HTR-8/SVneo (cell line): ENCODE measurements at places on chromosomes 5 and 9.

- no peak for DNase-seq
These were observed 977 bp downstream of the MGAT4B start for GRCh38 chr5:179805529-179806249.

DNA sequence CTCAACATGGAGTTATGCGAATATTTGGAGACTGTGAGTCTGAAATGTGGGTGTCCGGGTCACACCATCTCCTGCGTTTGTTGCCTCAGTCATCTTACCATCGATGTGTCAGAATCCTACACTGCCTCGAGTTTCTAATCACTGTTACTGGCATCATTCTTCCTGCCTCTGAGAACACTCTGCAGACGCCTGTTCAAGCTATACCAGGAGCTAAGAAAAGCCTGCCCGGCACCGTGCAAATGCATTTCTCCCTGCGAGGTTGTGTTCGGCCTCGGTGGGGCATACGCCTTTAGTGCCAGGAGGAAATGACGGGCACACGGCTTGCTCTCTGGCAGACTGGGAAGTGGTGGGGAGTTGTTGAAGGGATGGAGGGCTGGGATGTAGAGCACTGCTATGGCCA, 31.2 kb upstream of the SLC25A51 start:
- DNase-seq: no peak

- no peak for DNase-seq
These were observed 10.2 kb upstream of the SEC16A start for GRCh38 chr9:136492978-136493522.

GRCh38 chr9:93674580-93675335, 98.4 kb downstream of the PHF2 start:
- DNase-seq: no peak

DNA sequence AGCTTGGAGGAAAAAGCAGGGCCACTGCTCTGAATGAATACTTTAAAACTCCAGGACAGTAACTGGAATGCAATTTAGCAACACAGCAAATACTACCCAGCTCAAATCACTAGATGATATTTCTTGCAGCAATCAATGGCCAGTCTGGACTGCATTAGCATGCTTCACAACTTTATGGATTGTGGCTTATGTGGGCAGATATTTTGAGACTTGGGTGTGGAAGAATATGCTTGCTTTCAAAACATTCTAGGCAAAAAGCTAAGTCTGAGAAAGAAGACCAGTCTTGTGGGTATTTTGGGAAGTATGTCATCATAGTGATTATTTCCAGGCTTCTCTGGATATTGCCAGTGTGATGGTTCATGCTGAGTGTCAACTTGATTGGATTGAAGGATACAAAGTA, 3.1 kb downstream of the RANBP3L start:
- no peak for DNase-seq

- no peak for DNase-seq
These were observed 831 bp downstream of the KLHL3 start for GRCh38 chr5:137734962-137735554.

- no peak for DNase-seq
These were observed 7.6 kb upstream of the ZNF300 start for GRCh38 chr5:150912312-150912814.

DNA sequence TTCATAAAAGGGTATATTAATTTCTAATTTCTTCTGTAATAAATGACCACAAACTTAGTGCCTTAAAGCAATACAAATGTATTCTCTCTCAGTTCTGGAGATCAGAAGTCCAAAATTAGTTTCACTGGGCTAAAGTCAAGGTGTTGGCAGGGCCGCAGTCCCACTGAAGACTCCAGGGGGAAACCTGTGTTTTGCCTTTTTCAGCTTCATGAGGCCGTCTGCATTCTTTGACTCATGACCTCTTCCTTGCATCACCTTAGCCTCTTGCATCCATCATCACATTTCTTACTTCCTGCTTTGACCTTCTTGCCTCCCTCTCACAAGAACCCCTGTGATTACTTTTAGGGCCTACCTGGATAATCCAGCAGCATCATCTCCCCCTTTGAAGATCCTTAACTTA, 42.0 kb upstream of the ALDH1B1 start:
- DNase-seq: no peak

GRCh38 chr9:27537027-27537435, 7.4 kb upstream of the MOB3B start:
- no peak for DNase-seq
